Activated CD8-positive, alpha-beta T cell treated with anti-CD3 and anti-CD28 coated beads for 36 hours (primary cell): ENCODE measurements at places on chromosomes 3 and 15. TPM values are rescaled to one million over a fixed set of nuclear protein-coding genes. Genes with fewer than 3 reads are reported as not detected.

GRCh38 chr3:123410149-123410515, 38.8 kb downstream of the ADCY5 start:
- H3K36me3 ChIP-seq = no peaks in the 10 kb centered on the region
- no peak for DNase-seq
- peaks cover 2% of the 10 kb centered on the region for H3K27me3 ChIP-seq
- H3K4me3 ChIP-seq = no peak overlapping the region
- H3K27ac ChIP-seq = no peak overlapping the region

RCCD1 gene
- 30.0 TPM for total RNA-seq

DNA sequence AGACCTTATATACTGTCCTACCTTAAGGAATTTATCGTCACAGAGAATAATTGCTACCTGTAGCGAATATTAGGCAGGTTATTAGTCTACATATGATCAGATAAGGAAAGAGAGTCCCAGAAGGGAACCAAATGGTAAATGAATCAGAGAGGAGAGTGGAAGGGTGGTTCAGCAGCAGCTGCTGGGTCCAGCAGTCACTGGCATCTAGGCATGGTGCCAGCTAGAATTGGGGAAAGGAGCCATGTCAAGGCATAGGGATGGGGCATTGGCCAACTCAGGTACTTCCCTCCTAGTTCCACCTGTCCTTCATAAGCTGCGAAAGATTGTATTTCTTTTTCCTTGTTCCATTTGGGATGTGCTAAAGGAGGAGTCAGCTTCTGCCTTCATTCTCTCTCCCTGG, 23.4 kb downstream of the HACD3 start:
- DNase-seq = no peak
- H3K36me3 ChIP-seq = peaks cover 28% of the 10 kb centered on the region
- no peaks in the 10 kb centered on the region for H3K27me3 ChIP-seq
- no peak overlapping the region for H3K4me3 ChIP-seq

ARF4 gene
- 52.0 TPM for total RNA-seq

- no peaks in the 10 kb centered on the region for H3K27me3 ChIP-seq
- H3K36me3 ChIP-seq = no peaks in the 10 kb centered on the region
- peaks cover 22% of the 10 kb centered on the region for H3K4me1 ChIP-seq
- no peak overlapping the region for H3K27ac ChIP-seq
- no peak for DNase-seq
These were observed 145.9 kb upstream of the MBNL1 start for GRCh38 chr3:152122851-152123250.

- peaks cover 2% of the 10 kb centered on the region for H3K27me3 ChIP-seq
- H3K4me3 ChIP-seq = no peak overlapping the region
- no peak overlapping the region for H3K27ac ChIP-seq
- no peaks in the 10 kb centered on the region for H3K36me3 ChIP-seq
These were observed 65.5 kb upstream of the DCBLD2 start for GRCh38 chr3:98966862-98967546.

GRCh38 chr3:11203961-11204360, 49.7 kb downstream of the HRH1 start:
- no peak overlapping the region for H3K4me3 ChIP-seq
- peaks cover 10% of the 10 kb centered on the region for H3K27me3 ChIP-seq
- DNase-seq = no peak
- H3K27ac ChIP-seq = no peak overlapping the region
- H3K36me3 ChIP-seq = no peaks in the 10 kb centered on the region
- no peaks in the 10 kb centered on the region for H3K4me1 ChIP-seq

GRCh38 chr3:50652709-50653108, 22.0 kb upstream of the DOCK3 start:
- DNase-seq = peak; percentile 74
- no peak overlapping the region for H3K4me3 ChIP-seq
- peak overlapping the region; percentile 26 for H3K27ac ChIP-seq
- H3K36me3 ChIP-seq = peaks cover 6% of the 10 kb centered on the region

LMOD3 gene
- total RNA-seq = not detected
